Thoracic aorta endothelial cell (primary cell): ENCODE measurements at places on chromosomes 16 and 17. TPM values are rescaled to one million over a fixed set of nuclear protein-coding genes. Genes with fewer than 3 reads are reported as not detected.

MPV17L gene
- 0.13 and 3.4 TPM in 2 replicates for total RNA-seq

RAMP2 gene
- total RNA-seq = 1.5 and 2.4 TPM in 2 replicates

CDH1 gene
- not detected in 2 replicates for total RNA-seq

CRISPLD2 gene
- 0.07 and 0.13 TPM in 2 replicates for total RNA-seq

PRSS21 gene
- total RNA-seq = 1.8 TPM in 1 of 2 replicates, not detected in the other

KARS1 gene
- 220 and 225 TPM in 2 replicates for total RNA-seq

CYB5B gene
- total RNA-seq = 138 and 173 TPM in 2 replicates
